Fibroblast of skin of left biceps (primary cell): ENCODE measurements at places on chromosomes 1 and 21.

- no peak for DNase-seq
These were observed 3.9 kb upstream of the COL18A1 start for GRCh38 chr21:45401054-45401518.

DNA sequence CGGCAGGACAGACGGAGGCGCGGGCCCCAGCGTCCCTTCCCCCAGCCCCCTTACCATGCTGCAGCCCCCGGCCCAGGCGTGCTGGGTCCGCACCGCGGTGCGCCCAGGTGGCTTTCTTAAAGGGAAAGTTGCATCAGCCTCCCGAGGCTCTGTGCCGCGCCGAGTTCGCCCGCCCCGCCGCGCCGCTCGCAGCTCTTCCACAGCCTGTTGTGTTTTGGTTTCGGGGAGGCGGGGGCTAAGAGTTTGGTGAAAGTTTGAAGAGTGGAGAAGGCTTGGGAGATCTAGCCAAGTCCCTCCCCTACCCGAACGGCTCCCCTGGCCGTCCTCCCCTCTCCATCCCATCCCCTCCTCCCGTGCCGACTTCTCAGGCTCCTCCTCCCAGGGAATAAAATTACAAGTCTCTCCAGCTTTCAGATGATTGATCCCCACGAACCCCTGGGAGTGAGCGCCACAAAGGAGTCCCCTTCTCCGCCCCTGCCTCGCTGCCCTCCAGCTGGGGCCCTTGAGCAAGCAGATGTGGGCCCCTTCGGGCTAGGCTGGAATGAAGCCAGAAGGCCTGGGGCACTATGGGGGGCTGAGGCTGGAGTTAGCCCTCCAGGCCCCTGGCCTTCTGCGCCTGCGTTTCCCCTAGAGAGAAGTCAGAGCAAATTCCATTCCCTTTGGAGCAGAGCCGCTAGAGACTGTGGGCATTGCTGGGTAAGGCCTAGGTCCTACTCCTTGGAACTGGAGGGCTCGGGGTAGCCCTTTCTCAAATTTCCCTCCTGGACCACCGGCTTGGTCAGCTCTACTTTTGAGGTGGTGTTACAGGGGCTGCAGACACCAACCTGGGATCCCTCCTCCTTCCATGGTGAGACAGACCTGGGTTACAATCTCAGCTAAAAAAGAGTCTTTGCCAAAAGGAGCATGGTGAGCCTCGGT lies at the start of gene SLC6A9:
Gene SLC6A9 (minus strand): TSS at position 211 of the 918 bp plus-strand sequence. CDS start 7,185 bp downstream, outside the sequence.
- DNase-seq: peak; percentile 76

- no peak for DNase-seq
These were observed 132.6 kb upstream of the PTGFR start for GRCh38 chr1:78358165-78358564.

DNA sequence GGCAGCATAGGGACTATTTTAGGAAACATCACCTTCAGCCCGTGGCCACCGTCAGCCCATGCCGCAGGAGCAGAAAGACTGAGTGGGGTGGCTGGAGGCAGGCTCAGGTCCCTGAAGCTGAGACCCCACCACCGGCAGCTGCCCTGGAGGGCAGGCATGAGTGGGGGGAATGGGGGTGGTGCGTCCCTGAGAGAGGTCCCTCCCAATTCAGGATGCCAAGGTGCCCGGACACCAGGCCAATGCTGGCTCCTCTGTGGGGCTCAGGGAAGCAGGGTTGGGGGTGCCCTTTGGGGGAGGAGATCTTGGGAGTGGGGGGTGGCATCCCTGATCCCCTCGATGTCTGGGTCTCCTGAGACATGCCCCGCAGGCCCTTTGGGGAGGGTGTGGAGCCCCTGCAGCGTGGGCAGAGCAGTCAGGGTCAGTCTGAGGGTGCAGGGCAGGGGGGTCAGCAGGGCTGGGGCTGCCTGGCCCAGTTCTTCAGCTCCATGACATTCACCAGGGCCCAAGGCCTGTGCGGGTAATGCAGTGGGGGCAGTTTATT lies 998 bp upstream of the TTC34 start:
- no peak for DNase-seq

GRCh38 chr1:20058531-20058930 lies 11.5 kb upstream of the PLA2G5 start:
- peak; percentile 47 for DNase-seq

GRCh38 chr1:94719926-94720793 lies 100.0 kb upstream of the SLC44A3 start:
- no peak for DNase-seq

DNA sequence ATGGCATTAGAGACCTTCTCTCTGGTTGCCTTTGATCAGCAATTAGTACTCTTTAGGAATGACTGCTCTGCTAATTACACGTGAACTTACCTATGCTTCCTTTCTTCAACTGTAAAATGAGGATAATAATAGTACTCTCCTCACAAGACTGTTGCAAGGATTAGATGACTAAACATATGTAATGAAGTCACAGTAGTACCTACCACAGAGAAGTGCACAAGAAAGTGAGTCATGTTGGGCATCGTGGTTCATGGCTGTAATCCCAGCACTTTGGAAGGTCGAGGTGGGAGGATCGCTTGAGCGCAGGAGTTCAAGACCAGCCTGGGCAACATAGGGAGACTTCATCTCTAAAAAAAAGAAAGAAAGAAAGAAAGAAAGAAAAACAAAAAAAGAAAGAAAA lies 68.1 kb upstream of the AK4 start:
- no peak for DNase-seq

GRCh38 chr21:42679319-42680057 lies 26.1 kb downstream of the PDE9A start:
- no peak for DNase-seq

GRCh38 chr1:222060210-222060916 lies 318.5 kb upstream of the DUSP10 start:
- no peak for DNase-seq

DNA sequence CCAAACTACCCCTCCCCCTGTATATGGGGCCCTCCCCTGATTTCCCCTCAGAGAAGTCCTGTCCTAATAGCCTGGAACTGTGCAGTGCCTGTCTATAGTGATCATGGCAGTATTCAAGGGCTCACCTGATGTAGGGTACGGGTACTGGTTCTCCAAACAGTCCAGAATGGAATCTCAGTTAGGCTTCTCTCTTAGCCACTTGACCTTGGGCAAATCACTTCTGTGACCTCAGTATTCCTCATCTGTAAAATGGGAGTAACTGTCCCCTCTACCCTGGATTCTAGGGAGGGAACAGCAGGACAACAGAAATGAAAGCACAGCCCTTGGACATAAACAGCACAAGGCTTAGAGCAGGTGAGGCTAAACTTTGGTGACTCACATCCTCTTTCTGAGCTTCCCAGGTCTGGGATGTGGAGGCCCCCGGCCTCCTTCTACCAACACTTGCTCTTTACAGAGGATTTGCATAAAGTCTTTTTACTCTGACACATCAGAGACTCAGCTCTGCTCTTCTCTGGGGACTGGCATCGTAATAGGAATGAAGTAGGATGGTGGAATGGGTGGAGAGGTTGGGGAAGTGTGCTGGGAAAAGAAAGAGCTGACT lies 20.0 kb upstream of the PDZK1IP1 start:
- DNase-seq: no peak

DNA sequence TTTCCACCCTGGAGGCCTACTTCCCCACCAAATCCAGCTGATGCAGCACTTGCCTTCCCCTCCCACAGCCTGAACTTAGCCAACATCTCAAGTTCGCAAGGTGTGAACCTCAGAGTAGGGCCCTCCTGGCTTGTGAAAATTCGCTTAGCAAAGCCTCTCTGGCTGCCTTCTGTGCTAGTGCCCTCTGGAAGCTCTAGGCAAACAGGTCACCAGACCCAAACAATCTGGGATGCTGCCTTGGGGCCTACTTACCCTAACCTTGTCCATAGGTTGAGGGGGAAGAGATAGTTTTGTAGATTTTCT lies 30.3 kb upstream of the TRABD2B start:
- no peak for DNase-seq

DNA sequence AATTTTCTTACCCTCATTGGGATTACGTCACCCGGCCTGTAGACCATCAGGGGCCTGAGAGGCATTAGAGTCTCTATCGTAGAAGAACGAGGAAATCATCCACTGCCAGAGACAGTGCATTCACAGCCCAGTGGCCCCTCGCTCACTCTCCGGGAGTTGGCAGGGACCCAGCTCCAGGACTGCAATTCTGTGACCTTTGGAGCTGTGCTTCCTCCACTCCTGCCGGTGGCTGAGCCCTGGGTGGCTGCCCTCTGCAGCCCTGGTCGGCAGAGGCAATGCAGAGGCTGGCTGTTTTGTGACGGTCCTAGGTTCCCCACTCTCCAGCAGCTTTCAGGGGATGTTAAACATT lies 12.7 kb downstream of the SLC37A1 start:
- no peak for DNase-seq

GRCh38 chr1:86858524-86859261 lies 55.2 kb downstream of the SELENOF start:
- DNase-seq: no peak

DNA sequence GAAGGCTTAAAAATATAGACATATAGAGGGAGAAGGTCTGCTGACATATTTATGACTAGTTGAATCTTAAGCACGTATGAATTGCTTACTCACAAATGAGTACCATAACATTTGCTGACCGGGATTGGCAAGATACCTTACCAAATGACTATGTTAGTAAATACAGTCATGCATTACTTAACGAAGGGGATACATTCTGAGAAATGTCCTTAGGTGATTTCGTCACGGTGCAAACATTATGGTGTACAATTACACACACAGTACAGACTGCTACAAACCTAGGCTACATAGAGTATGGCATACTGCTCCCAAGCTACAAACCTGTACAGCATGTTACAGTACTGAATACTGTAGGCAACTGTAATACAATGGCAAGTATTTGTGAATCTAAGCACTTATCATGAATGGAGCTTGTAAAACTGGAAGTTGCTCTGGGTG lies 19.4 kb upstream of the UBE2U start:
- DNase-seq: peak; percentile 61

- peak; percentile 40 for DNase-seq
These were observed at the start of gene PTCH2 for GRCh38 chr1:44842862-44843655. TSS of gene PTCH2 (minus strand) at chr1:44843253. CDS start at chr1:44842932, 321 bp downstream.

GRCh38 chr1:100506217-100506616 lies 31.7 kb upstream of the GPR88 start:
- peak; percentile 75 for DNase-seq

DNA sequence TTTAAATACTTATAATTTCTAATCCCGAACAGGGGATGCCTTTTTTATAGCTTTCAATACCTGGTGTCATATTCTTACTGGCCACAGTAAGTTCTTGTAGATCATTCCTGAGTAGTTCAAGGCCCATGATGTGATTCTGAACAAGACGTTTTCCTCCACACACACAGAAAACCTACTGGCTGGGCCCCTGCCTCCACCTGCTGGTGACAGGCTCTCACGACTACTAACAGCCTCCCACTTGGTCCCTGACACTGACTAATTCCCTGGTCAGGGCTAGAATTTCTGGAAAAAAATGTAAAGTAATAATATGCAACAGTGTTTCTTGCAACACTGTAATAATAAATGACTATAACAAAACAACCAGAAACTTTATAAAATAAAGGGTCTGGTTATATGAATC lies 50.4 kb upstream of the RIPK4 start:
- peak; percentile 31 for DNase-seq

DNA sequence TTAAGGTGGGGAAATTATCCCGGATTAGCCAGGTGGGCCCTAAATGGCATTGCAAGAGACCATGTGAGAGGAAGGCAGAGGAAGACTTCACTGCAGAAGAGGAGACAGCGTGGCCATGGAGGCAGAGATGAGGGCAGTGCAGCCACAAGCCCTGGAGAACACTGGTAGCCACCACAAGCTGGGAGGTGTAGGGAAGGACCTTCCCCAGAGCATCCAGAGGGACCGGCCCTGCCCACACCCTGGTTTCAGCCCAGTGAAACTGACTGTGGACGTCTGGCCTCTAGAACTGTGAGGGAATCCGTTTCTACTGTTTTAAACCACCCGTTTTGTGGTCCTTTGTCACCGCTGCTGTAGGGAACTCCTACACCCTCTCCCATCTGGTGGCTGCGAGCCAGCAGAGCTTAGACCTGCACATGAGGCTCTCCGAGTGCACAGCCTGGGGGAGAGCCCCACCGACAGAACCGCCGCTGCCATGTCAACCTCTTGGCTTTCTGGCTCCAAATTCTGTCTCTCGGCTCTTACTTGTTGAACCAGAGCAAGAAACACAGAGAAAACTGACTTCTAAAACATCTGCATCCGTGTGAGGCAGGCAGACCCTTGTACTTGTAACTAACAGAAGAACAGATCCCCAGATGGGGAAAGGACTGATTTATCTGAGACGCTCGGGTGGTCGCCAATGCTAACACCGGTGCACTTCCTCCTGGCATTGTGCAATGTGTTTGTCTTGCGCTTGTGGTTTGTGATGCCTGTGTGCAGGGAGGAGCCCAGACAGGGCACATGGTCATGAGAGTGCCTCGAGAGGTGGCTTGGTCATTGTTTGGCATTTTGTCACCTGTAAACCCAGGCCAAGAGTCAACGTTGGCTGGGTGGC lies 90.8 kb upstream of the TMPRSS2 start:
- no peak for DNase-seq

DNA sequence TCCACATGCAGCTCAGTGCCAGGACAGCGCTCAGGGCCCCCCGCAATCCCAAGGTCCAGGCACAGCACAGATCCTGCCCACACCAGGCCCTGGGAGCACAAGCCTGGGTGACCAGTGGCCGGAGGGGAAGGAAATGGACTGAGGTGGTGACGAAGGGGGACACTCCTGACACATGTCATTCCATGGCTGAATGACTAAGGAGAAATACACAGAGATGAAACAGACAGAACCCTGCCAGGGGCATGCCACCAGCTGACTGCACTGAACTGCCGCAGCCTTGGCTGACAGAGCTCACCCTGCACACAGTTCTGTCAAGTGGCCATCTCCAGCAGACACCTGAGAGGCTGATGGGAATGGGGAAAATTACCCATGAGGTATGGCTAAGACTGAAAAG lies 56.1 kb downstream of the HSF2BP start:
- no peak for DNase-seq

DNA sequence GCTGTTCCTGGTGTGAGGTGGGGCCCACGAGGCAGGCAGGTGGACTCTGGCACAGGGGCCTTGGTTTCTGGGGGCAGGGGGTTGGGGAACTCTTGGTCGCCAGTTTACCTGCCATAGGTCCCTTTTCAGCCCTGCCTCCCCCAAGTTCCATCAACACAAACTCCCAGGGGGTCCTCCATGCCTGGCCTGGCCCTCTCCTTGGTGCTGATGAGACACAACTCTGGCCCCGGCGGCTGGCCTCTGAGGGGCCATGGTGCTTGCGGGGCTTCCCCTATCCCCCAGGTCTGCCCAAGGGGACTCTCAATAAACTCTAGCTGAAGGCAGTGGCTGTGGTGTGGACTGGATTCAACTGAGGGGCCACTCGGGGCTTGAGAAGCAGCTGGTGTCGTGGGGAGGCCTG lies 16.0 kb downstream of the HTR6 start:
- DNase-seq: no peak

DNA sequence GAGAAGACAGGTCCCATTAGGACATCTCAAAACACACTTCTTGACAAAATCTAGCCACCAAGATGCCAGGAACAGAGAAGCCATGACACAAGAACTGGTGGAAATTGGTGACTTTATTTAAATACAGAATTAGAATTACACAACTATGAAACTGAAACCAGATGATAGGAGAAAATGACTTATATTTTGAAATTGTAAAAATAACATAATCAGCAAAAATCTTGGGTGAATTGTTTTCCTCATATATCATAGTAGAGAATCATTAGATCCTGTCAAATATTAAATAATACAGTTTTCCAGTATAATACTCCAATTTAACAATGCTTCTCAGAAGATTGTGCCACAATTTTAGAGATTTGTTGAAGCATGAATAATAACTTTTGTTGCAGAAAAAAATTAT lies 81.5 kb upstream of the MROH9 start:
- no peak for DNase-seq

- no peak for DNase-seq
These were observed 12.3 kb downstream of the ZMPSTE24 start for GRCh38 chr1:40270152-40270834.

GRCh38 chr1:241647658-241648057 lies 4.4 kb upstream of the WDR64 start:
- DNase-seq: no peak

GRCh38 chr1:8381618-8382017 lies 63.7 kb downstream of the SLC45A1 start:
- DNase-seq: no peak
